ENCODE measurements at places on chromosomes 1 and 21.
A peak's percentile ranks its signal among the peaks of the same experiment; 100 is the strongest.

- DNase-seq: no peak
Observed at GRCh38 chr1:228291906-228292608, 84.2 kb downstream of the OBSCN start.

DNA sequence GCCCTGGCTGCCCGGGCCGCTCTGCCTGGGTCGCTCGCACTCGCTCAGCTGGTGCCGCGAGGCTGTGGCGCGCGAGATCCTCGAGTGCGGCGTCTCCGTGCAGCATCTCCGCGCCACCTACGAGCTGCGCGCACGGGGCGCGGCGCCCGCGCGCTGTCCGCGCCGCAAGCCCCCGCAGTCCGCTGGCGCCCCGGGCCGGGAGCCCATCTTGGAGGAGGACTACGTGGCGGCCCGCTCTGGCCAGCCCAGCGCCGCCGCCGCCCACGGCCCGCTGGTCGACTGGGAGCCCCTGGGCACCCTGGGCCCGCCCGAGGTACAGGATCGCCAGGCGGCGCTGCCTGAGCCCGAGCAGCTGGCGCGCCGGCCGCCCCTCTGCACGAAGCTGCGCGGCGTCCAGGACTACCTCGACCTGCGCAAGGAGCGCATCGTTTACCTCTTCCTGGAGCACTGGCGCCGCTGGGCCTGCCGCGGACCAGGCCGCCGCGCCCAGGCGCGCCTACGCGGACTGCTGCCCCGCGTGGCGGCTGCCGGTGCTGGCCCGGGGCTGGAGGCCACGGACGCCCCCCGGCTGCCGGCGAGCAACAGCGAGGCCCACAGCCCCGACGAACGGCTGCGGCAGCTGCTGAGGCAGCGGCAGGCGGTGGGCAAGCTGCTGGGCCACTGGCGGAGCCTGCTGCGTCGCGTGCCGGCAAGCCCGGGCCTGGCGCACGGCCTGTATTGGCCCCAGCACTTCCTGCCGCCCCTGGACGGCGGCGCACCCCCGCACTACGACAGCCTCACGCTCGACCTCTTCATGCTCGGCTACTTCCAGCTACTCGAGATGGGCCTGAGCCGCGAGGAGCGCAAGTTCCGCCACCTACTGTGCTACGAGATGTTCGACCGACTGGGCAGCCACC lies 10.9 kb downstream of the TNFRSF25 start:
- no peak for DNase-seq

- peak; percentile 60 for DNase-seq
Observed at GRCh38 chr1:74468982-74469603, 43.3 kb downstream of the LRRC53 start.

DNA sequence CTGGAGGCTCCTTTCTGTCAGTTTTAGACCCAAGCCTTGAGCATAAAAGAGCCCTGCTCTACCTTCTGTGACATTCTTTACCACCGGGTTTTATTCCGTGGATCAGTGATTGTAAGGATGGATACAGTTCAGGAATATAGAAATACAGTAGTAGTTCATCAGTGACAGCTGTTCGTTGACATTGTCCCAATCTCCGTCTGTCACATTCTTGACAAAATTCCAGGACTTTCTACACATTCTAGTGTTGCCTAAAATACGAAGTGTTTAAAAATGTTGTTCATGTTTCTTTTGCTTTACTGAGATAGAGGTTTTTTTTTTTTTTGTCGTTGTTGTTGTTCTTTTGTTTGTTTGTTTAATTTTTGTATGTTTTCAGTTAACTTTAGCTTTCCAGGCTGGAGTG lies 29.9 kb downstream of the MAP10 start:
- no peak for DNase-seq

DNA sequence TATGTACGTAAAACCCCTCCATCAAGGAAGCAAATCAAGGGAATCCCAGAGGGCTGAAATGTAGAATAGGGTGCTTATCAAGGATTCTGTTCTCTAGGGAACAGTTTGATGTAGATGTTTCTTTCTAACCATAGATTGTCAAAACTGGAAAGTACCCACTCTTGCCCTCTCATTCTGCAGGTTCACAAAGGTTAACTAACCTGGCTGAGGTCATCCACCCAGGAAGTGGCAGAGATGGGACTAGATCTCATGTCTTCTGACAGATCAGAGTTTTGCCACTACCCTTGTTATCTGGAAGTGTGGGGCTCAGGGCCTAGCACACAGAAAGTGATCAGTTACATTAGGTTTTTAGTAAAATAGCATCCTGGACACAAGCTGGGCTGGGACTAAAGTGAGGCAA lies 47.4 kb downstream of the GFI1 start:
- no peak for DNase-seq

DNA sequence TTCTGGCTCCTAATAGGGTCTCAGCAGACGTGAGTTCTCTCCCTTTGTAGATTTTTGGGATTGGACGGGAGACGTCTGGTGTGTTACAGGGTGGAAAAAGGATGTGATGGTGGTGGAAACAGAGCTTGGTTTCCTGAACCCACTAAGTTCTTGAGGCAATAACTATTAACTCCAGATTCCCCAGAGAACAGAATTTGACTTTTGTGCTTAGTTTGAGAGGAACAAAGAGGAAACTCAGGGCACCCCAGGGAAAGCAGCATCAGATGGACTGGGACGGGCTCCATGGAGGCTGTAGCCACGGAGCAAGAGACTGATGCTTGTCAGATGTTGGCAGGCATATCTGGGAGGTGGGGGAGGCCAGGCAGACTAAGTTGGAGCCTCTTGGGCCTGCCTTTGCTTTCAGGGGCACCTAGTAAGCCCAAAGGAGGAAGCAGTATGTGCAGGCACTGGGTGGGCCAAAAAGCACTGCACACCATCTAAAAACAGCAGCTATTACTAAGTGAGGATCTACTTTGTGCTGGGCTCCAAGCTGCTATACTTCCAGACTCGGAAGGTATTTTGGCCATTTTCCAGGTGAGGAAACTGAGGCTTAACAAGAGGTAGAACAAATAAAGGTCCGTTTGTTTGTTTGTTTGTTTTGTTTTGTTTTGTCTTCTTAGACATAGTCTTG lies 66.9 kb downstream of the EPHB2 start:
- no peak for DNase-seq

DNA sequence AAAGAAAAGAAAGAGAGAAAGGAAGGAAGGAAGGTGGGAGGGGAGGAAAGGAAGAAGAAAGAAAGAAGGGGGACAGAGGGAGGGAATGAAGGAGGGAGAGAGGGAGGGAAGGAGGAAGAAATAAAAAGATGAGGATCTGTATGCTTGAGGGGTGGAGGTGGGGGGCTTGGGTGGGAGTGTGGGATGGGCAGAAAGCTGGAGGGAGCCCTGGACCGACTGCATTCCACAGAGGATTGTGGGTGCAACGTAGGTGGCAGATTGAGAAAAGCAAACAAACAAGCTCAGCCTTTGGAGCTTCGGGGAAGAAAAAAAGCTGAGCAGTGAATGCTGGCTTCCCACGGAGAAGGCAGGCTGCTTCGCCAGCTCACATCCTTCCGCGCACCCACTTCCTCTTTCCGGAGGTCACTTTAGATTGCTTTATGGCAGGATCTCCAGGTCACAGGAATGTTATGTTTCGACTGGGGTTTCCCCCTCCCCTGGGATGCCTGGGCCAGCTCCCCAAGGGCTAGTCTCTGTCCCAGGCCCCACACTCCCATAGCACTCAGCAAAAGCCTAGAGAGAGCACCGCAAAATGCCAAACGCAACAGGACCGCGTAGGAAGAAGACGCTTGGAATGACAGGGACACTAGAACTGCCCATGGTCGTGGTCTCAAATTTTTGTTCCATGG lies 20.7 kb upstream of the LGALS8 start:
- DNase-seq: peak; percentile 81

DNA sequence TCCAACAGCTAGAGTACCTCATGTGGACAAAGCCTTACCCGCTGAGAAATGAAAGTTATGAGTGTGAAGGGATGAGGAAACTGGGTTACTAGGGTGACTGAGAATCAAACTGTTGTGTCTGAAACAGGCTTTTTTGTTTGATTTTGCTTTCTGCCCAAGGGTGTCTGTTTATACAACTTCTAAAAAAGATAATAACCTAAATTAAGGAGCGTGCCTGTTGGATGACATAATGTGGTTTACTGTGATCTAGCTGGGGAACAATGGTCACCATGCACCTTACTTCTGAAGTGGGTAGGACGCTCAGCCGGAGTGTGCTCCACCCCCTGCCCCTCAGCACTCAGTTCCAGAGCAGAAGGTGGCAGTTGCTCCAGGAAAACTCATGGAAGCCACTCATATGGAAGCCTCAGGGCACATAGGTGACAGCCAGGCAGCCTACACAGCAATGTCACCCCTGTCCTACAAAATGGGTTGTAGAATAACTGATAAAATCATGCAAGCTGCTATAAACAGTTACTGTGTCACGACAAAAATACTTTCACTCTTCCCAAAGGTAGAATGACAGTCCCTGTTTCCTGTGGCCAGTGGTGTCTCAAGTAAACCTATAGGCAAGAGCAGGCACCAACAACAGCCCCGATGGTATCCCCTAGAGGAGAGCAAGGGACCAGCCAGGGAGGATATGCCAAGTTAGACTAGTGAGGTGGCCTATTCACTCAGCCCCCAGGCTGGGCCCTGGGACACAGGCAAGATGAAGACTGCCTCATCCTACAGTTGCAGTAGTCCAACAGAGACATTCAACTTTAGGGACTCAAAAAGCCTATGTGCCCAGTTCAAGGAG lies 29.3 kb downstream of the SIPA1L2 start:
- DNase-seq: peak; percentile 37

DNA sequence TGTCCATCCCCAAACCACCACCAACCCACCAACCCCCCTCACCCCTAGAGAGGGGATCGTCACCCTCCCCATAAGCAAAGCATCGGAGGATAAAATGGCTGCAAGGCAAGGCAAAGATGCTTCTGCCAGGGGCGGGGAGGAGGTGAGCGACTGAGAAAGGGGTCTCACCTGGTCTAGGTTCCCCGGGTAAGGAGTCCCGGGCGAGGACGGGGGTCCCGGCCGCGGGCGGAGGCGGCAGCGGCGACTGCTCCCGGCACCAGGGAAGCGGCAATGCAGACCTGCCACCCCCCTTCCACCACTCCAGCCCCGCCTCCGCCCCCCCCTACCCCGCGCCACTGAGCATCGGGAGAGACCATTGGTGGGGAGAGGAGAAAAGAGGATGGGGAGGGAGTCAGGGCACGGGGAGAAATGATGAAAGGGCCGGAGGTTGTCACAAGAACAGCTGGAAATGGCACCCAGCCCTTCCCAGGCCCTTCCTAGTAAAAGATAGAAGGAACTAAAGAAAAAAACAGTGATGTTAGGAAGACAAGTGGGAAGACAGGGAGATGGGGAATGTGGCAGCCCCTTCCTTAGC lies at the start of gene SV2A:
Gene SV2A, minus strand, starts transcription at position 274 of the 574 bp plus-strand sequence. CDS start 4,004 bp downstream, outside the sequence.
- DNase-seq: peak; percentile 76

DNA sequence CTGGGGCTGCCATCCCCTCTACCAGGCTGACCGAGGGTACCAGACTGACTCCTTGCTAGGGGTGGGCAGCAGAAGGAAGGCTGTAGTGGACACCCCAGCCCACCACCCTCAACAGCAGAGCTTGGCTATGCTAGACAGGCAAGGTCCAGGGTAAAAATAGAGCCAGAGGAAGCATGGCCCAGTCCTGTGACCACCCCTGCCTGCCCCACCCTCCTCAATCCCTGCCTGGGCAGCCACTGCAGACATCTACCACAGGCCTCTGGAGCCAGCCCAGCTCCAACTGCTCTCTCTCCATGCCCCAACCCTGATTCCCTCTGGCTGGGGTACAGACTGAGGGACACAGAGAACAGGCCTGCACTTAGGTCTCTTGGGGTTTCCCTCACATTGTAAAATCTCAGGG lies 1.7 kb downstream of the S100A1 start:
- DNase-seq: no peak

- peak; percentile 57 for DNase-seq
Observed at GRCh38 chr1:231162297-231162969, 575 bp downstream of the TRIM67 start.

DNA sequence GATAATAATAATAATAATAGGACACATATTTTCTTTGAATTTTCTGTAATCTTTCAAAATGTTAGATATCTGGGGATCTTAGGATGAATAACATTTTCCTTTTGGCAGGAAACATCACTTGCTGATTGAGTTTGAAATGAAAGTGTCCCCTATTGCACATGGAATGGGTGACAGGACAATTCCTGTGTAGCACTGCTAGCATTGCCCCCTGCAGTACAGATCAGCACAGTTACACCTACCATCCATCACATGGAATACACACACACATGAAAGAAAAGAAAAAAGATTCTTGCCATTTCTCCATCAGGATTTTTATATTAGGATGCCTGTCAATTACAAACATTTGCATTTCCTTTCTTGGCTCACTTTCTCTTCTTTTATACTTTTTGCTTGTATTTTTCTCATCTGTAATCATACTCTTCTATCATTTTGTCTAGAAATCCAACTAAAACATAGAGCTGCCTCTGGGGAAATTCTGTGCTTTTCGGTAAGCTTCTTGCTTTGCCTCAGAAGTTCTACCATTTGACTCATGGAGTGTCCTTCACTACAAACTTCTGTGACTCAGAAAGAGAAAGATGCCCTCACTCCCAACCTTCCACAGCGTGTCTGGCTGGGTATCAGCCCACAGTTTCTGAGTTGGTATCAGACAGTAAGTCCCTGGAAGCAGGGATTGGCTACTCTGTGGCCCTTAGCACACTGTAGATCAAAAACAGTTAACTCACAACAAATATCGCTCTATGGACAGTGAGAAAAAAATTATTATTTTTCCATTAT lies 641.2 kb downstream of the PTPRC start:
- DNase-seq: no peak

DNA sequence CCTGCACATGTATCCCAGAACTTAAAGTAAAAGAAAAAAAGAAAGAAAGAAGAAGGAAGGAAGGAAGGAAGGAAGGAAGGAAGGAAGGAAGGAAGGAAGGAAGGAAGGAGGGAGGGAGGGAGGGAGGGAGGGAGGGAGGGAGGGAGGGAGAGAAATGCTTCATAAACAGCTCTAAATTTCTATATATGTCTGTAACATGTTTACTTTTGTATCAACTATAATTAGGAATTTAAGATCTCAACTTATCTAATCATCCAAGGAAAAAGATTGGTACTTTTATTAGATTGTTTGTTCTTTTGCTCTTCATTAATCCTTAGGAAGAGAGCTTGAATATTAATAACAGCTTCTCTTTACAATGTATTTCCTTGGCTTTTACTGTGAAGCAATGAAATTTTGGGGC lies 195.4 kb upstream of the PRMT6 start:
- no peak for DNase-seq

DNA sequence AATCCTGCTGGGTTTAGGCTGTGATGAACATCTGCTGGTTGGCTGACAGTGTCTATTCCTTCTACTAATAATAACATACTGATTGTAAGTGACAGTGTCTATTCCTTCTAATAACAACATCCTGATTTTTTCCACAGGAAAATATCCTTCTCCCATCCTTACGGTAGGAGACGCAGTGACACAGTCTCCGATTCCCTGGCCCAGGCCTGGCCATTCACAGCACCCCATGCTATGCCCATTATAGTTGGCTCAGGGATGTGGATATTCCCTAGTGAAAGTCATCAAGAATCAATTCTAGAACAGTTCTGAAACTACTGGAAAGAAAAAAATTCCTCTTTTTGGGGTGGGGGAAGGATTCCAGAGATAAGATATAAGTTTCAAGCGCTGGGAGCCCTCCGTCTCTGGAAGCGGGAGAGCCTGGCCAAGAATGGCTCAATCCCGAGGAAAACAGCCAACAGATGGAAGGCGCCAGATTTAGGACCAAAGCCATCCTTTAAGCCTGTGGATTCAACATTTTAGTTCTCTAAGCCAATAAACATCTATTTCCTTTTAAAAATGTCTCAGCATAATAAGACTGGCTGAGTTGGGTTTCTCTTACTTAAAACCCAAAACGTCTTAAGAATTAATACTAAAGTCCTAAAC lies 88.6 kb downstream of the GPATCH2 start:
- DNase-seq: no peak
